ENCODE measurements at places on chromosomes 16 and 17.

DNA sequence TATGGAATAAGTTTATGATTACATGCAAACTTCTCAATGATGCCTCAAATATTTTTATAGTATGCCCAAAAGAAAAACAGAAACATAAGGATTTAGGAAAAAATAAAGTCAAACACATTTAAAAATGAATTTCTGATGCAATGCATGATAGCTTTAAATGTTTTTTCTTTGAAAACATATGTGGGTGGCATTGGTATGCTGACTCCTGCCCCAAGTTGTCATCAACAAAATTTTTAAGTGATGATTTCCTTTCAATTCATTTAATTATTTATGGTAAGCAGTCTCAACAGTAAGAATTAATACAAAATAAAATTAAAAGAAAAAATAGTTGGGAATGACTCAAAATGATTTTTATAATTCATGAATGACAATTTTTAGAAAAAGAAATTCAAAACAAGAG, 104.9 kb downstream of the CEP112 start:
- DNase-seq: no peak

- DNase-seq: no peak
Observed at GRCh38 chr16:46690281-46691178, 1.1 kb downstream of the ORC6 start.

DNA sequence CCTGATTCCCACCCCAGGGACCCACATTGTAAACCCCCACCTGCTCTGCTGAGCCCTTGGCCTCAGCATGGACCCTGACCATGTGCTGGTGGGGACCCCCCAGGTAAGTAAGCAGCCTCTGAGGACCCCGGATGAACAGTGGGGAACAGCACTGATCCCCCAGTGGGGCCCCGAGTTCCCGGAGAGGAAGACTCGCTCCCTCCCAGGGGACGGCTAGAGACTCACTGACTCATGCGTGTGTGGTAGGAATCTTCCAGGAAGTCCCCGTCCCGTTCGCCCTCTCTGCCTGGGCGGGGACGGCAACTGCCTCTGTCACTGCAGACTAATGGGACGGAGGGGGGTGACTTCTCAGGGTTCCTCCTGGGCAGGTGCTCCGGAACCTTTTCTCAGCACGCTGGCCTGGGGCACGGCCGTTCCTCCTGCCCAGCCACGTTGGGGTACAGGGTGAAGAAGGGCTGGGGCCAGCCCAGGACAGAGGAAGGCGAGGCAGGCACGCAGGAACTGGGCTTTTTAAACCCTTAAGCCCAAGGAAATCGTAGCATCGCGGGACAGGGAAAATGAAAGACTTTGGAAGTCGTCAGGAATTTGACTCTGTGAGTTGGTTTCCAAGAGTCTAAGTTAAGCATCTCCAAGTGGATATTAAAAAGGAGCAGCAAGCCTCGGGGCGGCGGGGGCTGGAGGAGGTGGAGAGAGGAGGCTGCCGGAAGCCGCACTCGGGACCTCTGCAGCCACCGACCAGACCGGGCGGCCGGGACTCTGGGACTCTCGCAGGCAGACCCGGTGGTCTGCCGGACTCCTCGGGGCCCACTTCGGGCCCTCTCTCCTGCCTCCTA, 178.7 kb downstream of the SEC14L1 start:
- DNase-seq: no peak

- no peak for DNase-seq
Observed at GRCh38 chr17:51240275-51240674, 19.6 kb downstream of the MBTD1 start.

DNA sequence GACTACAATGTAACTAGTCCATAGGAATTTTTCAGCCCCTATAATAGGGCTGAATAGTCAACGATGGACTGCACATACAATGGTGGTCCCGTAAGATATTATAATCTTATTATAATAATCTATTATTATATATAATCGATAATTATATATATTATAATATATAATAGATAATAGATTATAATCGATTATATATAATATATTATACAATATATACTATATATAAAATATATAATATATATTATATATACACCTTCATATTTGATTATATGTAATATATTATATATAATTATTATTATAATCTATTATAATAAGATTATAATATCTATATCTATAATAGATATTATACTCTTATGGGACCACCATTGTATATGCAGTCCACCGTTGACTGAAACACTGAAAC, 238.8 kb downstream of the XYLT1 start:
- no peak for DNase-seq

DNA sequence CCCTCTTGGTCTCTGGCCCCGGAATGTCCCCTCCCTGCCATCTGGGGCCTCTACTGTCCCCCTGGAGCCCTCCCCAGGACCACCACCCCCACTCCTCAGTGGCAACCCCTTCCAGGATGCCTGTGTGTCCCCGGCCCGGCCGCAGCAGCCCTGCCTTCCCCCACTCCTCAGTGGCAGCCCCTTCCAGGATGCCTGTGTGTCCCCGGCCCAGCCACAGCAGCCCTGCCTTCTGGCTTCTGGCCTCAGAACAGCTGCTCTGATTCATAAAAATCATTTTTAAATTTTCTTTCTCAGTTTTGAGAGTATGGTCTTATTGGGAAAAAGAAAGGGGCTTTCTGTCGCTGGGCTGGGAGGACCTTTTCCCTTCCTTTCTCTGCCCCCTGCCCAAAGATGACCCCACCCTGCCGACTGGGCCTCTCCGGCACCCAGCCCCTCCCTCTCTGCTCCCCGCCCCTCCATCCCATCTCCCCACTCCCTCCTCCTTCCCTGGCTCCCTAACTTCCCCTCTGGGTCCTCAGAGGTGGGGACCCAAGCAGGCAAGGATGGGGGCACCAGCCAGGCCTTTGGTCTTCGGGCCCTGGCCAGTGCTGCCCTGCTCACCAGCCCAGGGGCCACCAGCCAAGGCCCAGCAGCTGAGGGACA, 40.5 kb downstream of the BAHCC1 start:
- DNase-seq: no peak

- DNase-seq: no peak
Observed at GRCh38 chr17:49783071-49783715, 5.3 kb upstream of the KAT7 start.

DNA sequence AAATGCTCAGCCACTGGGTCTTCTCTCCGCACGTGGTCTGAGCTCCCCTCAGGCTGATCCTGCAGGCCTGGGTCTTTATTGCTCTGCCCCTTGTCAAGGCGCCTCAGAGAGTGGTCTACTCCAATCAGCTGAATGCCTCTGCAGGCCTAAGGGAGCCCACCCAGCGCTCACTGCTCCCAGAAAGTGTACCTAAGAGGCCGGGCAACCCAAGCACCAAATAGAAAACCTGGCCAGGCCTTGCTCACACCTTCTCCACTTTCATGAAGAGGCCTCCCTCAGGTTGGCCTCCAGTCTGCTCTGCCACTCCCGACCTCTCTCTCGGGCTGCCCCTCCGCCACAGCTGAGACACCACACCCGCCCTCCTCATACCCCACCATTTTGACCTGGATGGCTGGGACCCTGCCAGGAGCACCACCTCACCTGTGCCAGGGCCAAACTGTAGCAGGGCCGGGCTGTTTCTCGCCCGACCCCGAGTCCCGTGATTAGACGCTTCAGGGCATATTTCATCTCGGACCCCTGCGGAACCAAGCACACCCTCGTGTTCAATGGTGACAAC, 665 bp downstream of the MYBBP1A start:
- DNase-seq: no peak

GRCh38 chr17:59346876-59347407, 15.5 kb downstream of the YPEL2 start:
- DNase-seq: no peak

GRCh38 chr17:39863918-39864746, at the start of gene IKZF3:
IKZF3 (minus strand) TSS chr17:39864312; CDS start chr17:39864126, 186 bp downstream.
- DNase-seq: no peak

DNA sequence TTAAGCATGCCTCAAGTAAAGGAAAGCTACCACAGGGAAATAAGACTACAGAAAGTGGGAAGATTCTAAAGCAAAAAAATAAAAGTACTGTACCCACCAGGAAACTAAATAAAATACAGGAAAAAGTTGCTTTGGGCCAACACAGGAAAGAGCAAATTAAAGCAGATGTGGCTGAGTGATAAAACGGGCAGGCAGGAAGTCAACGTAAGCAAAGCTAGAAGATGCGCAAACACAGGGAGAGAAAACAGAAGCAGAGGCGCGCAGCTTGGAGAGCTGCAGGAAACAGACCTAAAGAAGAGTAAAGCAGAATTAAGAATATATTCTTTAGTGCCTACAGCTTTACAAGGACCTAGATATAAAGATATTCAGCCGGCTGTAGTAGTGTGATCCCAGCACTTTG, 21.7 kb downstream of the USP36 start:
- DNase-seq: no peak
